ENCODE measurements at places on chromosomes 6 and 20. TPM values are rescaled to one million over a fixed set of nuclear protein-coding genes. Genes with fewer than 3 reads are reported as not detected.

DNA sequence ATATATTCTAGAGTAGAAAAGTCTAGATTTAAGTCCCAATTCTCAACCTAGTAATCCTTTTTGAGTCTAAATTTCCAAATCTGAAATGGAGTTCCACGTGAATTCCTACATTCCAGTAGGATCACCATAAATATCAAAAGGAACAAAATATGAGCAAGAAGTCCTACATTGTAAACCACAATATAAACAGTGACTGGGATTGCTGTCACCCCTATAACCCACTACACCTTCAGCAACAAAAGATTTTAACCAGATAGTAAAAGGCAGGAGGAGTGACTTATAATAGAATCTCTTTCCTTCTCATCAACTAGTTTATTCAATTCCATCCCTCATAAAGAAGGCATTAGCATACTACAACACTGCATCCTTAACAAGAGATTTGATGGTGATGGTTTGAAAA, 210.6 kb downstream of the KIF16B start:
- DNase-seq: no peak

- no peak for DNase-seq
Observed at GRCh38 chr6:49939993-49940498, 23.9 kb downstream of the DEFB114 start.

DNA sequence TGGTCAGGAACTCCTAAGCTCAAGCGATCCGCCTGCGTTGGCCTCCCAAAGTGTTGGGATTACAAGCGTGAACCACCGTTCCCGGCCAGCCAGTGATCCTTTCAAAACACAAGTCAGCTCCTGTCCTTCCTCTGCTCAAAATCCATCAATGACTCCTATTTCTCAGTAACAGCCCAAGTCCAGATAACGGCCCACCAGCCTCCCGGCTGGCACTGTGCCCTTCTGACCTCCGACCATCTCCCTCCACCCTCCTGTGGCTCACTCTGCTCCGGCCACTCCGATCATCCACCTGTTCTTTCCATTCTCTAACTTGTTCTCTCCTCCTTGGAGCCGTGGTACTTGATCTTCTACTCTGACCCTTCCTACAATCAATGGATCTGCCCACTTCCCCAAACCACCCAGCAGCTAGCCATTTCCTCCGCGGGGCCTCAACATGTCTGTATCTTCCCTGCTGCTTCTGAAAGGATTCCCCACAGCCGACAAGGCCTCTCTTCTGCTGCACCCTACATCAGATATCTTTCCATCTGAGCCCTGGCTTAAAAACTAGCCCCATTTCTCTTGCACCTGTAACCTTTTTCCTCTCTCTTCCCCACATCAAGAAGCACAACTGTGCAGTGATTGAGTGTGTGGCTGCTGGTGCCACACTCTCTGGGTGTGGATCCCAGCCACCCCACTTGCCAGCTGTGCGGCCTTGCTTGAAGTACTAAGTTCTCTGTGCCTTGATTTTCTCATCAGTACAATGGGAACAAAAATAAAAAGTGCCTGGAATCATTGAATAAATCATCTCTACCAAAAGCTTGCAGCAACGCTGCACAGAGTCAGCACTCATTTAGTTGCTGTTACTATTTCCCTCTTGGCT, 6.1 kb upstream of the ZMYND8 start:
- no peak for DNase-seq

DNA sequence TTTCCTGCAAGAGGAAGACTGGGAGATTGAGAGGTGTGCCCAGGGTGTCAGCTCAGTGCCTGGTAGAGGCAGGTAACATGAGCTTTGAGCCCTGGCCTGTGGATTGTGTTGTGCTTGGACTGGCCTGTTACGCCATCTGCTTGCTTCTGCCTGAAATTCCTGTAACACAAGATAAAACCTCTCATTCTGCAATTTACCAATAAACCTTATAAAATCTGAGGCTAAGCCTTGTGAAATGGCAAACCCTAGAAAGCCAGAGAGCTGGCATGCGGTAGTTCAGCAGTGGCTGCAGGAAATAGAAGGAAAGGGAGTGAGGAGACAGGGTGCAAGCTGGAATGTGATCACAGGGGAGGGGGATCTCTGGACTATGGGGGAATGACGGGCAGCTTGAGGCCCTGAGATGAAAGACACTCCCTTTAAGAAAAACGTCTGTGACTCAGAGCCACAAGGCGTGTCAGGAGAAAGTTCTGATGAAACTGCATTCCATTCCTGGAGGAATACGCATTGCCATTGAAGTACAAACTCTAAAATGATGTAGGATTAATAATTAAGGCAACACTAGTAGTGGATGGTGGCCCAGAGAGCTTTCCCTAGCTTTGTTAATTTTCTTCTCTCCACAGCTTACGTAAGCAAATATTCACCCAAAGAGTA, 26.3 kb upstream of the TFAP2A start:
- peak; percentile 63 for DNase-seq

DNA sequence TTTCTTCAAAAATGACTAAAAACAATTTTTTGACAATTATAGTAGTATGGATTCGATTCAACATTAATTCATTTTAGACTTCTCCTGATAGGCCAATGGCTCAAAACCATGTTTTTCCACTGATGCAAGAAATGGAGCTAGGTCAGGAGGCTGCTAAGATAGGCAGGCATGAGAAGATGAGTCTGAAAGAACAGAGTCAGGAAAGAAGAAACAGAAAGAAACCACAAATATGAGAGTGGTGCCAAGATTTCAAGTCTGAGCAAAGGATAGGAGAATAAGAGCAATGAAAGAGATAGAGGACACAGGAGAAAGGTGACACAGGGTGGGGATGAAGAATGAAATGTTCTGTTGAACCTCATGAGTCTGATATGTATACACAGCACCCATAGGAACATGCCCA, 112.2 kb downstream of the TASP1 start:
- no peak for DNase-seq

DNA sequence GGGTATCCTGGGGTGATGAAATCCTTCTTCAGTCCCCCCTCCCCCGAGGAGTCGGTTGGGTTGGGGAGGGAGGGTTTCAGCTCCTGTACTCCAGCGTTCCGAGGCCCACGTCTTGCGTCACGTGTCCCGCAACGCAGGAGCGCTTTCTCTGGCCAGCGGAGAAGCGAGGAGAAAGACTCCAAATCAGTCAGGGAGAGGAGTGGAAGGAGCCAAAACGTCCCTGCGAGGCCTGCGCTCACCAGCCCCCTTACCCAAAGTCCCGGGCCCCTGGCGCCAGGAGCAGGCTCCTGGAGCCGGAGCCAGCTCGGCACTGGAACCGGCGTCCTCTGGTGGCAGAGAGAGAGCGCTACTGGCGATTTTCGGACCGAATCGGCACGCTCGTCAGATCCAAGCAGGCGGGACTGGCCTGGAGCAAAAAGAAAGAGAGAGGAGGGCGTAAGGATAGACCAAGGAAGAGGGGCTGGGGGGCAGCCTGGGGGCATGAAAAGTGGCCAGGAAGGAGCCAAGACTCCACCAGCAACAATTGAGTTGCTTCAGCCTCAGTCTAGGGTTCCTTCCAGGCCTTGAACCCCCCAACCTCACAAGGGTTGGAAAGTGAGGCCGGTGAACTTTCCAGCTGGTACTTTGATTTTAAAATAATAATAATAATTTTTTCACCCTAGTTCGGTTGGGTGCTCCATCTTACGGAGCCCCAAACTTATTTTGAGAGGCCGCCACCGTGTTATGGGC, at the start of gene GNAS:
TSS of gene GNAS (plus strand) at position 174 of the 729 bp plus-strand sequence.
- peak; percentile 21 for DNase-seq

- no peak for DNase-seq
Observed at GRCh38 chr20:18504479-18505060, 3.2 kb upstream of the SEC23B start.

GRCh38 chr6:35376281-35376680, 33.9 kb downstream of the PPARD start:
- no peak for DNase-seq

GRCh38 chr6:12178521-12178920, 111.6 kb upstream of the EDN1 start:
- no peak for DNase-seq

DNA sequence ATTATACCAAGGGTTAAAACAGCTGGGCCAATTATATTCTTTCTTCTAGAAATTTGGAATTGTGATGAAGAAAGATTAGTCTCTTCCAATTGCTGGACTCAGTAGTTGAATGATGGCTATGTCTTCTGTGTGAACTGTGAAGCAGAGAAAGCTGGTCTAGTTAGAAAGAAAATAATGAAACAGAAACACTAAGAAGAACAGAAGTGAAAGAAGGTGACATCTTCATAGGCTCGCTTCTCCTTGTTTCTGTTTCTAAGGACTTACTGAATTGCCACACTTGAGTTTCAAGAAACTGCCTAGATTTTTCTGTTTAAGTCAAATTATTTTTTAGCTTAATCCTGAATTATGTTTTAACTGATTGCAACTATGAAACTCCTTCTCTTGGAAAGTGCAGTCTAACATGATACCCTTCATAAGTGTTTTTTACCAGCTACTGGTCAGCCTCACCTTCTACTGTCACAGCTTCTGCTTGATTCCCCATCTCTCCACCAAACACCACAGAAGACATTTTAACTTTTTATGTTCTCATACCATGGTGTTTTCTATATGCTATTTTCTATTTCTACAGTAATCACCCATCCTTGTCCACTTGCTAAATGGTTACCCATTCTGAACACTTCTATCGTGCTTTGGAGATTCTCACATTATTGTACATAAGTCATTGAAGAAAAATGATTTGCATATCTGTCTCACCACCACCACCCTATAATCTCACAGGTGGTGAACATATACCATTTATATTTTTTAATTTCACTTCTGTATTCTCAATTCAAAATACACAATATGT, 268.8 kb downstream of the GRIK2 start:
- DNase-seq: no peak

DNA sequence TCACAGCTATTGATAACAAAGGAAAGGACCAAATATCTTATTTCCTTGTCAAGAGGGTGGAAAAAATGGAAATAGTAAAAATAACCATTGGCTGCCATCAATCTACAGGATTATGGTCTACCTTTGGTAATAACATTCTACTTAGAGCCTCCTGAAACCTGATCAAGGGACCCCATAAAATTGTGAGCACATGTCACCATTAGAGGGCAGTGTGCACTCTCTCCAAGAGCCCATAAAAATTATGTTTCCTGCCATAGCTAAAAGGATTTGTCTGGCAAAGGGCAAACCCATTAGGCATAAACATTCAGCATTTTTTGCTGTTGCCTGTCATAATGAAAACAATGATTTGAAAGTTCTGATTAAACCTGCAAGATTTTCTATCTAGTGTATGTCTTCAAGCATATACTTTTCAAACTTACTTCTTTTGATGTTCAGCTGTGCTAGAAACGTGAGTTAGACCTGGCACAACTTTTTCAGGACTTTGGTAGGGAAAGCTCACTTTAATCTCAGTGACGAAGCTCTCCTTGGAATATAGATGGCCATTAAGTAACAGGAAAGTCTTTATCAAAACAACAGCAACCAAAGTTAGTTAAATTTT, 120.7 kb upstream of the ZFP64 start:
- peak; percentile 70 for DNase-seq

DNA sequence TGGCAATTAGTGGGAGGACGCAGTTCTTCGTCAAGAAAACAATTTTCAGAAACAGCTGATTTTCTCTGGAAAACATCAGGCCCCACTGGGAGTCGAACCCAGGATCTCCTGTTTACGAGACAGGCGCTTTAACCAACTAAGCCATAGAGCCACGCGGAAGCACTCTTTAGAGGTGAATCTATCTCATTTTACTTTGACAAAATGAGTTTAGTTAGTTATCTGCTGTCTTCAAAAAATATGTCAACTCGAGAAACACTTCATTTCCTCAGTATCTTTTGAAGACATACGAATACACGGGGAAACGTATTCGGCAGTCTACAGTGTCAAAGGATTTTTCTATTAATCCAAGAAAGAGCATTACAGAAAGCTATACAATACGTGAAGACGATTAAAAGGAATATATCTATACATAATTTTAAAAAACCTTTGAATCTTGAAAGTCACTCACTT, 26.7 kb downstream of the GPX6 start:
- DNase-seq: peak; percentile 82

DNA sequence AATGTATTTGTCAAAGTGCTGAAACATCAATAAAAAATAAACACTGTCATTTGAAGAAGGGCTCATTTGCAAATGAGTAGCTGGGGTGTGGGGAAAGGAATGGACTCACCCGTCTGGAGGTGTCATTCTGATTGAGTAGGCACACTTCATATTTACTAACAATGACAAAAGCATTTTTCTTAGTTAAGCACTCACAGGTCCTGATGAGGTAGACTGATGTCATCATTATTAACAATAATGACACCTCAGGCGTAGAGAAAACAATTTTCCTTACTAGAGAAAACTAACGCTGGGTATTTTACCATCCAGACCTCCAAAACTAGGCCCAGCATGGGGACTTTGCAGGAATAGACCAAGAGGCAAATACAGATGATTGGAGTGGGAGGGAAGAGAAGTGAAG, 76.0 kb downstream of the UNC5CL start:
- no peak for DNase-seq

DNA sequence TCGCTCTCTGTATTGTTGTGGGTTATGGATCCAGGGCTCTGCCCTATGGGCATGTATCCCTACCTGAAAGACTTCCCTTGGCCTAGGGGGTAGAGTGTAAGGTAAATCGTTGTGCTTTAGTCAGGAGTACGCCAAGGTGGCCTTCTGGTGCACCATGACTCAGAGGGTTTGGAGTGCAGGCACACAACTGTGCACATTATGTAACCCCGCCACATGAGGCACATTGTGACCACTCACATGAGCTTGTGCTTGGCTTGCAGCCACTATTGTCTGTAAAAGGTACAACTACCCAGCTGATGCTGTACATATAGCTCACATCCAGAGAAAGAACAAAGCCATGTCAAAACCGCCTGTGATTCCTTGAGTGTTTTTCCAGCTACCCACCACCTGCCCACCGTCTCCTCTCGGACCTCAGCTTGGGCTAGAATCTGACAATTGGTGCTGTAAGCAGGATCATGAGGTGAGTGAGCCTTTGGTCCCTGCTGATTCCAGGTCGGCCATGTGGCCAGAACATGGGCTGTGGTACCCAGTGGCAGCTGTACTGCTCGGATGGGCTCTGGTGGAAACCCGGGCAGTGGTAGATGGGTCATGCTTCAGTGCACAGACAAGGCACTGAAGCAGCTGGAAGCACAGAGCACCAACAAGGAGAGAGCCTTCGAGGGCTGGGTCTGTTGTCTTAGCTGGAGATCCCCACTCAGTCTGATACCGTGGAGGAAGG, 33.8 kb downstream of the HDDC2 start:
- DNase-seq: no peak

GRCh38 chr6:104326173-104327001, 533.3 kb downstream of the HACE1 start:
- no peak for DNase-seq

The GSTA1 gene
- 10.4 TPM for polyA plus RNA-seq
